Heart right ventricle (tissue), 16 donors: ENCODE measurements at places on chromosomes 7 and 10.
A peak's percentile ranks its signal among the peaks of the same experiment; 100 is the strongest.

GRCh38 chr10:92839191-92840085 lies 8.9 kb upstream of the EXOC6 start:
- DNase-seq, result peak; percentile 74

DNA sequence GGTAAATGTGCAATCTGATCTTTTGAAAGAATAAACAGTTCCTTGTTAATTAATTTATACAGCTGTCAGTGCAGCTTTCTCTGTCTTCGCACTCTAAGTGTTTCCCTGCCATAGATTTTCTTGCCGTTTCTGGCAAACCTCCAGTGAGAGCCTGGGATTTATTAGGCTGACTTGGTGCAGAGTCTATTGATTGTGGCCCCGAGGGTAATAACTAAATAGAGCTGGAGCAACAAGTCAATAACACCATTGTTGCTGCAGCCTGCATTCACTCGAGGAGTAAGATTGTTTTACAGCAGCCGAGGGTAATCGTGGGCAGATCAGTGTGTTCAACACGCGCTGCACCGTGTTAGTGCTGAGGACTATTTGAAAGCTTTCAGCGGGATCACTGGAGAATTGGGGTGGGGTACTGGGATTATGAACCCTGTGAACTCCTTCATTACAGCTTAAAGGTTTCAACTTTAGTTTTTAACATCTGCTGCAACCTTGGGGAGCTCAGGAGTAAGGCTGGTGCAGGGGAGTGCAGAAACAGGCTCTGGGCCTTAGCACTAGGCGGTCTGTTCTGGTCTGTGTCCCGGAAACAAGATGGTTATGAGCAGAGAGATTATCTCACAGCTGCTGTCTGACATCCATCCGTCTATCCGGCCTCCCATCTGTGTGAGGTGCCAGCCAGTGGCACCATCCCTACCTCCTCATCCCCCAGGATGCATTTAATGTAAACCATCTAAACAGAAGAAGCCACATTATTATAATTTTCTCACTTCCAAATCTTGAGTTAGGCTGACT lies 174.0 kb upstream of the TCF7L2 start:
- no peak for DNase-seq

DNA sequence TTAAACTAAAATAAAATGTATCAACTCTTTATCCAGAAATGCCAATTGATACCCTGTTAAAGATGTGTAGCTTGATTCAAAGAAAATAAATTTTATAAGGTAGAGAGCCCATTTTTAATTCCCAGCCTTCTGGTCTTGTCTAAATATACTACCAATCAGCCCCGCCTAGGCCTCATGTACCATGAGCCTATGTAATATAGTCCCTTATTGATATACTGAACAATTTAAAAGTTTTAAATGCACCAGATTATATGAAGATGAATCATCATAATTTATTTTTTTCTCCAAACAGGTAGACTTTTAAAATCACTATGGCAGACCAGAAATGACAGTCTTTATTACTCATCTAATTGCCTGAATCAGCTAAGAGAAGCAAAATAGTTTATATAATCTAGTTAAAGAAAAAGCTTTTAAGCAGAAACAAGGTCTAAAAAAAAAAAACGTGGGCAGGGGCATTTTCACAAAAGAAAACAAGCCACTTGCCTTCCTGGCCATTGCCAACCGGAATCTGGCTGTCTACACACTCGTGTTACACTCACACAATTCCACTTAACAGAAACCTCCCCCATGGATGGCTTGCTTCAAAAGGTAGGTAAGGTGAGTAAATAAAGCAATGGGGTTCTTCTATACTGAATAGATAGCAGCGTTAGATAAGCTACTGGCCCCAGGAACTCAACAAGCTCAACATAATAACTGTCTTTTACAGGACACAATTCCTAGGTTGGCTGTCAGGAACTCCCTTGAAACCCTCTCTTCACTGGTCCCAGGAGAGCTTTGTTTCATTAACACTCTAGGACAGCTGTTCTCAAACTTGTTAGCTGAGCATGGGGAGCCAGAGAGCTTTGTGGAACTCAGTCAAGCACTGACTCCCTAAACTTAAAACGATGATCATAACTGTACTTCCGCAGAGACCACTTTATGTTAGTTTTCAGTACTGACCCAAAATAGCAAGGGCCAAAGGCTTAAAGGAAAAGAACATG lies 37.2 kb downstream of the RAPGEF5 start:
- no peak for DNase-seq

GRCh38 chr7:18771834-18772566 lies 276.5 kb downstream of the HDAC9 start:
- no peak for DNase-seq

GRCh38 chr7:155217634-155218033 lies 80.0 kb upstream of the INSIG1 start:
- DNase-seq, result no peak

GRCh38 chr7:110604885-110605284 lies 486.0 kb upstream of the LRRN3 start:
- DNase-seq, result no peak
